A673 (cell line): ENCODE measurements at places on chromosomes 3 and 15. TPM values are rescaled to one million over a fixed set of nuclear protein-coding genes. Genes with fewer than 3 reads are reported as not detected.

- DNase-seq = peak; percentile 27
These were observed 70.4 kb upstream of the PCSK6 start for GRCh38 chr15:101559952-101560351.

- no peak for DNase-seq
These were observed 2.4 kb downstream of the UCN2 start for GRCh38 chr3:48561045-48561736.

Gene NEK10
- 0.34 and 0.79 TPM in 2 replicates for total RNA-seq

Gene AAGAB
- total RNA-seq = 54.8 and 55.1 TPM in 2 replicates

Gene AP3B2
- total RNA-seq = 19.0 and 22.0 TPM in 2 replicates

DNA sequence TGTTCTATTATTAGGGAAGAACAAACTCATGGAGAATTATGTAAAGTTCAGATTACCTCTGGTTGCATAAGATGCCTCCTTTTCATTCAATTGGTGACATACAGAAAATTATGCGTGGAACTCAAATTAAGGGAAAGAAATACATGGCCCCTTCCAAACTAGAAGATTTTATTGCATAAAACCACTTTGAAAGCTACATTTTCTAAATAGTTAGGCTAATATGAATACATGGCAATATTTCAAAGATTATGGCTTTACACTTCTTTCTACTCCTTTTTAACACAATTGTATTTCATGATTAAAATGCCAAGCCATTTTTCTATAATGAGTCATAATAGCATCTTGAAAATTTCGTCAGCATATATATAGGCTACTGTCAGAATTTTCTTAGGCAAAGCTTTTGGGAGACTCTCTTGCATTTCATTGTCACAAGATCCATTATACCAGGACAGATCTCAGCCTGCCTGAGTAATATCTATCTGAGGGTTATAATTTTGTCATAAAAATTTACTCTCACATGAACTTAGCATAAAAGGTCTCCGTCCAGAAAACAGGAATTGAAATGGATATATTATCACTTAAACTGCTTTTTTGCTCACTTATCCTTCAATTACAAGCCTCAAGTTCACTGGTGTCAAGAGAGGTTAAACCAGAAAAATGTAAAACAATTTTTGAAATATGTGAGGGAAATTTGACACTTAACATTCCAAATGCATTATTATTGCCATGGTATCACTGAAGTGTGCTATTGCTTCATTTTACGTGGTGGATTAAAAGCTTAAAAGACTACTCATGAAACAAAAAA is 37.1 kb downstream of the CPA3 start:
- DNase-seq = peak; percentile 57

- no peak for DNase-seq
These were observed 399.6 kb downstream of the LPP start for GRCh38 chr3:188553569-188553968.

Gene COL6A6
- not detected in 2 replicates for total RNA-seq

DNA sequence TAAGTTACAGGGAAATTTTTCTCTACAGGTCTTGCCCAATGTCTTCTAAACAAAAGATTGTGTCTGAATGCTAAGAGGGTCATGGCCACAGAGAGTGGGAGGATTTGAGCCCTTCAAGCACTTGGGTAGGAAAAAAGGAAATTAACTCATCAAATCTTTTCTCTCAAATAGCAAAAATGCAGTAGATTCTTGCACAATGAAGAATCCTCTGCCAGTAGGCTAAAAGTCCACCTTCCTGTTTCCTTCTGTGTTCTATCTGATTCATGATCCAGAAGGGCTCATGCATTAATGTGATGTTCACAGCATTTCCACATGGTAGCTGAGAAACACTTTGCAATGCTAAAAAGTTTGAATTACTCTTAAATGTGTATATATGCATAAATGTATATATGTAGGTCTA is 177.1 kb downstream of the CD47 start:
- peak; percentile 19 for DNase-seq

DNA sequence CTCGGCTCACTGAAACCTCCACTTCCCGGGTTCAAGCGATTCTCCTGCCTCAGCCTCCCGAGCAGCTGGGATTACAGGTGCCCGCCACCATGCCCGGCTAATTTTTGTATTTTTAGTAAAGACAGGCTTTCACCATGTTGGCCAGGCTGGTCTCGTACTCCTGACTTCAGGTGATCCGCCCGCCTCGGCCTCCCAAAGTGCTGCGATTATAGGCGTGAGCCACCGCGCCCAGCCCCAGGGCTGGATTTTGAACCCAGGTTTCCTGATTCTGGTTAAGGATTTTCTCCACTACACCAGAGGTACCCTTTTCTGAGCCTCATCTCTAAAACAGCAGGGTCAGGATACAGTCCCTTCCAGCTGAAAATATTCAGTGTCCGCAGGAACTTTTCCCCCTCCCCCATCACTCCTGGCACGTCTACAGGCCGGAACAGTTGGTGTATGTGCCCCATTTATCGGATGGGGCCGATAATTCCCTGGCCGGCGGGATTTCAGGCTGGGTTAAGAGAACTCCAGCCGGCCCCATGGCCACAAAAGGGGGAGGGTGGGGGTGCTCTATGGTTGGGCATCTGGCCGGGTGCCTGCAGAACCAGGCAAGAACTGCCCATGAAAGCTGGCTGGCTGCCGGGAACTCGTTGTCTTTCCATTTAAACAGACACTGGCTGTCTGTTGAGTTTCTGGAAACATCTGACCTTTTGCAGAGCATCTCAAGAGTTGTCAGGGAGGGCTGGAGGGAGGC is 26.8 kb upstream of the SEMA4B start:
- DNase-seq = no peak

Gene ZKSCAN7
- total RNA-seq = 3.0 and 3.2 TPM in 2 replicates

Gene TMEM207
- not detected in 2 replicates for total RNA-seq

DNA sequence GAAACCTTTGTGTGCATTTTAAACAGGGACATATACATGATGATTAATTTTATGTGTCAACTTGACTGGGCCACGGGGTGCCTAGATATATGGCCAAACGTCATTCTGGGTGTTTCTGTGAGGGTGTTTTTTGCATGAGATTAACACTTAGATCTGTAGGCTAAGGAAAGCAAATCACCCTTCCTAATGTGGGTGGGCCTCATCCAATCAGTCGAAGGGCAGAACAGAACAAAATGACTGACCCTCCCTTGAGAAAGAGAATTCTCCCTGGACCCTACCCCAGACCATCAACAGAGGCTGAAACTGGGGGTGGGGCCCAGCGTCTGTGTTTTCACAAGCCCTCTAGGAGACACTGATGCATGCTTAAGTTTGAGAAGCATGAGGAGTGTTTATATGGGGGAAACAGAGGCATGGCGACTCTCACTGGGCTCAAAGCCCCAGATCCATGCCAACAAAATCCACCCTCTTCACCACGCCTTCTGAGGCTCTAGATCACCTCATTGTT is 56.2 kb downstream of the ITGA11 start:
- no peak for DNase-seq

- peak; percentile 74 for DNase-seq
These were observed 55.0 kb downstream of the GOLIM4 start for GRCh38 chr3:168040607-168041208.

Gene MAP3K13
- 26.4 and 26.8 TPM in 2 replicates for total RNA-seq

GRCh38 chr3:178451799-178452198 is 84.4 kb upstream of the KCNMB2 start:
- DNase-seq = no peak

Gene CCRL2
- total RNA-seq = not detected in 2 replicates

DNA sequence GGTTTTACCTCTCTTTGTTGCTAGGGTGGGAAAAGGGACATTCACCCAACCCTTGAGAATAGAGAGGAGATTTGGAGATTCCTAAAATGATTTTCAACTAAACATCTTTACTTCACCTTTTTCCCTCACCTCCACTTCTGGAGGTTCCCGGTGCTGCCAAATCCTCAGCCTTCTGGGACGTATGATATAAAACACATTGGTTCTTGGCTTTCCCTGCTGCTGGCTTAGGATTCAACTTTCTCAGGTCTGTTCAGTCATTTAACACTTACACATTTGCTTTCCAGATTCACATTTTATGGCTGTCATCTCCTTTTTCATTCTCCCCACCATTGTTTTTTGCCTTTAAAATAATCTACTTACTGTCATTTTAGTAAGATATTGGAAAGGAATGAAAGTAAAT is 106.6 kb downstream of the PIK3R4 start:
- DNase-seq = no peak

GRCh38 chr3:8486936-8487335 is 14.7 kb upstream of the LMCD1 start:
- no peak for DNase-seq

GRCh38 chr3:185645596-185646381 is 59.7 kb downstream of the SENP2 start:
- DNase-seq = no peak

Gene PARP15
- total RNA-seq = not detected in 2 replicates

- DNase-seq = no peak
These were observed 251.9 kb downstream of the IGSF11 start for GRCh38 chr3:118782755-118783202.

GRCh38 chr3:15982667-15983196 is 185.0 kb upstream of the ANKRD28 start:
- DNase-seq = peak; percentile 22

Gene TMCO5A
- total RNA-seq = not detected in 2 replicates

Gene SLC7A14
- total RNA-seq = not detected in 2 replicates

Gene TRPM1
- total RNA-seq = not detected in 2 replicates

Gene SNRPN
- 83.0 and 99.6 TPM in 2 replicates for total RNA-seq

GRCh38 chr3:64088408-64089205 is 65.3 kb upstream of the PSMD6 start:
- DNase-seq = peak; percentile 83

Gene EXD1
- total RNA-seq = not detected in 2 replicates

DNA sequence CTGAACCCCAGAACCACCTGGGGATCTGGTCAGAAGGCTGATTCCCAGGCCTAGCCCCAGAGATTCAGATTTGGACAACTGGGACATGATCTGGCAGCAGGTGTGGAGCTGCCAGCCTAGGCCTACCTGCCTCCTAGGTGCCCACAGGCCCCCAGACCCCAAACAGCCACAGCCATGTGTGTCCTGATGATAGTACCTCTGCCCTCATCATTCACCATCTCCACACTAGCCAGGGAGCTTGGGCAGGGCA is 34.7 kb downstream of the HMCES start:
- no peak for DNase-seq

Gene CDCP1
- total RNA-seq = 0.13 and 0.70 TPM in 2 replicates

Gene CLRN1
- total RNA-seq = not detected in 2 replicates

Gene USF3
- total RNA-seq = 9.7 and 12.1 TPM in 2 replicates

Gene BSN
- 1.1 and 1.4 TPM in 2 replicates for total RNA-seq

DNA sequence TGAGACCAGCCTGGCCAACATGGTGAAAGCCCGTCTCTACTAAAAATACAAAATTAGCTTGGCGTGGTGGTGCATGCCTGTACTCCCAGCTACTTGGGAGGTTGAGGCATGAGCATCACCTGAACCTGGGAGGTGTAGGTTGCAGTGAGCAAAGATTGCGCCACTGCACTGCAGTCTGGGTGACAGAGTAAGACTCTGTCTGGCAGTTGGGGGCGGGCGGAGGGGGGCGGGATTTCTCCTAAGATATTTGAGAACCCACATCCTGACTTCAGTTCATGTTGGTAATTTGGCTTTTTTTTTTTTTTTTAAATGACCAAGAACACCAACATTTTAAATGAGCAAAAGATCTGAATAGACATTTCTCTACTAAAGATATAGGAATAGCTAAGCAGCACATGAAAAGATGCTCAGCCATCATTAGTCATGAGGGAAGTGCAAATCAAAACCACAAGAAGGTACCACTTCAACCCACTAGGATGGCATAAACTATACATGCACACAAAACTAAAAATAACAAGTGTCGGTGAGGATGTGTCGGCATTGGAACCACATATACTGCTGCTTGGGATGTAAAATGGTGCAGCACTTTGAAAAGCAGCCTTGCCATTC is 75.6 kb upstream of the LMOD3 start:
- DNase-seq = no peak

Gene SCN11A
- total RNA-seq = not detected in 2 replicates

DNA sequence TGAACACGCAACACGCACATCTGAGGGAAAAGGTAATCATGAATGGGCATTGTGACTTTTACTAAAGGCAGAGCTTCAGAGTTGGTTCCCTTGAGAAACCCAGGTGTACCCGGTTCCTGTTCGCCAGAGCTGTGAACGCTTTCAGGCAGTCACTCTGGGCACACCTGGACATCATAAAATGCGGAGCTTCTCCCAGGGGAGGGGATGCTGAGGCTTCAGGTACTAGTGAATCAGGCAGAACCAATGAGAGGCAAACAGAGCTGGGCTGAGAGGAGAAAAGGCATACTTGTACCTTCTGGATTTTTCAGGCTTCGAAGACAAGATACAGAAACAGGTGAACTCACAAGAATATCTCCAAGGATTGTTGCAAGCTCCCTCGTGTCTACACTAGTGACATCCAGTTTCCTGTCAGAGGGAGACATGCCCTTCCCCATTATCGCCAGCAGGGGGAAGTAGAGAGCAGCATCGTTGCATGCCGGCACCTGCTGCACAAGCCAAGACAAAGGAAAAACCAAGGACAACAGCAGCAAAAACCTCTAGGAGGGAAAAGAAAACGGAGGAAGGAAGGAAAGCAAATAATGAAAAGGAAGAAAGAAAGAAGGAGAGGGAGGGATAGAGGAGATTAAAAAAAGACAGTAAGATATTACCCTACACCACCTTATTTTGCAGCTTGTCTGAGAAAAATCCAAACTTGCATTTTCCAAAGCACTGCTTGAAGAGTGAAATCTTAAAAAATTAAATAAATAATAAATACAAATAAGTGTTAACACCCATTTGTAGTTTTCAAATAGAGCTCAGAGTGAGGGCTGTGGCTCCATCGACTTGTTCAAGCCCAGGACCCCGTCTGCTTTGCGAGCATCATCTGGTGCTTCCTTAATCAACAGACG is 2.0 kb downstream of the AHSG start:
- DNase-seq = peak; percentile 94

Gene WDR82
- 50.1 and 54.3 TPM in 2 replicates for total RNA-seq

- no peak for DNase-seq
These were observed 7.8 kb downstream of the DUOX2 start for GRCh38 chr15:45106002-45106790.

- DNase-seq = no peak
These were observed 198.7 kb upstream of the PROK2 start for GRCh38 chr3:71983694-71984093.

DNA sequence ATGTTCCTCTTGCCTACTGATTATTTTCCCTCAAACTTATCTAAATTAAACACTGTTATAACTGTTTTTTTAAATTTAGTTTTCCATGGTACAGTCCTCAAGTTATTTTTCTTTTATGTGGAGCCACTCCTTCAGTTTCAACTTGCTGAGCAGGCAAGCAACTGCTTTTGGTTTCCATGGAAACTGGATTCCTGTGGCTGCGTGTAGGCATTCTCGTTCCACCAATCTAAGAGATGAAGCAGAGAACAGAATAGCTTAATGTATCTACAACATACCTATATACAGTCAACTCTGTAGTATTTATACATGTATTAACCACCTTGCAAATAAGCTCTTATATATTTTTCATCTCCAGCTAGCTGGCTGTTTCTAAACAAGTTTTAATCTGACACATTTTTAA is 25.8 kb upstream of the ANXA2 start:
- DNase-seq = peak; percentile 75

- DNase-seq = peak; percentile 88
These were observed 236.7 kb downstream of the ADAMTSL3 start for GRCh38 chr15:83890587-83890986.

- DNase-seq = no peak
These were observed 76.1 kb downstream of the ARNT2 start for GRCh38 chr15:80480171-80480811.

- no peak for DNase-seq
These were observed 61.3 kb downstream of the LRRC3B start for GRCh38 chr3:26683902-26684301.

GRCh38 chr3:9779721-9780457 is 10.1 kb upstream of the CAMK1 start:
- no peak for DNase-seq

Gene TRIM71
- 0.30 and 0.39 TPM in 2 replicates for total RNA-seq

Gene FILIP1L
- 3.4 and 4.3 TPM in 2 replicates for total RNA-seq
